Stimulated activated CD8-positive, alpha-beta memory T cell treated with anti-CD3 and anti-CD28 coated beads, Interleukin-12 subunit alpha, Interleukin-12 subunit beta, amount 100 ng/mL, for 1 hour (primary cell): ENCODE measurements at places on chromosomes 2 and 18.
A peak's percentile ranks its signal among the peaks of the same experiment; 100 is the strongest.

- no peak for DNase-seq
Measured at GRCh38 chr2:11275910-11276309, 68.5 kb downstream of the ROCK2 start.

- DNase-seq = no peak
Measured at GRCh38 chr18:26717123-26717719, 148.3 kb downstream of the AQP4 start.

GRCh38 chr2:176503776-176504175 is 234.5 kb downstream of the MTX2 start:
- no peak for DNase-seq

DNA sequence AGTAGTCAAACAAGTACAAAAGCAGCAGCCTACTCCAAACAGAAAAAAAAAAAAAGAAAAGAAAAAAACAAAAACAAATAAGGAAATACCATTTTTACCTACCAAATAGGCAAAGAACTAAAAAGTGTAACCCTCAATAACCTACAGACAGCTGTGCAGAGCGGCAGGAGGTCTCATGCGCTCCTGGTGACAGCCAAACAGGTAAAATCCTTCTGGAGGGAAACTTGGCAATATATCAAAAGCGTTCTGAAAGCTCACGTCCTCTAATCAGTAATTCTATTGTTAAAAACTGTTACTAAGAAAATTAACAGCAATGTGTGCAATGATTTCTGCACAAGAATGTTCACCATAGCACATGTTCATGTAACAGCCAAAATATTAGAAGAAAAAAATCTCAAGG is 105.6 kb downstream of the AFF3 start:
- DNase-seq = no peak

DNA sequence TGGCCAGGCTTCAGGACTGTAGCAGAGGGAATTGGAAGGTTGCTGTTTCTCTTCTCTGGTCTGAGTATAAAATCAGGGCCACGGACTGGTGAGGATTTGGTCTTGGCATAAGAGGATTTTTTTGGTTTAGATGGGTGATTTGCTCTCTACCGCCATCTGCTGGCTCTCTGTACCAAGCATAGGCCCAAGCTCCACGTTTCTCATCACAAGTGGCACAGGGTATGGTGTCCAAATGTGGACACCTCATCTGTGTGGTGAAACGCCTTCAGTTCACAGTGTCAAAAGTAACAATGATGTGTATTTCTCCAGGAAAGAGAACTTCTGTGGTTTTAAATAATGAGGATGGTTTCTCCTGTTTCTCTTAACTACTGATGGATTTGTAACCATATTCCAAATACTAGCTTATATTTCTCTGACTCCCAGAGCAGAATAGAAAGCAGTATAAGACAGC is 115.1 kb downstream of the EML6 start:
- peak; percentile 41 for DNase-seq

DNA sequence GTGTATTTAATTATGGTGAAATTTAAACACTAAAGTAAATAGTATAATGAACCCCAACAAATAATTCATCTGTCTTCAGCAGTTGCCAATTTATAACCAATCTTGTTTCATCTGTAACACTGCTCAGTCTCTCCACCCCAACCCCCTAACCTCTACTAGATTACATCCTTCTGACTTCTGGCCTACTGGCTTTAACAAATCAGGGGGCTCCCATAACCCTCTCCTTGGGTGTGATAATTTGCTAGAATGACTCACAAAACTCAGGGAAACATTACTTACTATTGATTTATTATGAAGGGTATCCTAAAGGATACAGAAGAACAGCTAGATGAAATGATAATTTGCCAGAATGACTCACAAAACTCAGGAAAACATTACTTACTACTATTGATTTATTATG is 50.7 kb downstream of the PIK3C3 start:
- DNase-seq = no peak

GRCh38 chr2:18413676-18414396 is 146.6 kb downstream of the RDH14 start:
- no peak for DNase-seq

GRCh38 chr2:12043131-12043530 is 296.7 kb downstream of the LPIN1 start:
- DNase-seq = no peak

GRCh38 chr2:9167718-9168657 is 38.6 kb upstream of the ASAP2 start:
- no peak for DNase-seq

DNA sequence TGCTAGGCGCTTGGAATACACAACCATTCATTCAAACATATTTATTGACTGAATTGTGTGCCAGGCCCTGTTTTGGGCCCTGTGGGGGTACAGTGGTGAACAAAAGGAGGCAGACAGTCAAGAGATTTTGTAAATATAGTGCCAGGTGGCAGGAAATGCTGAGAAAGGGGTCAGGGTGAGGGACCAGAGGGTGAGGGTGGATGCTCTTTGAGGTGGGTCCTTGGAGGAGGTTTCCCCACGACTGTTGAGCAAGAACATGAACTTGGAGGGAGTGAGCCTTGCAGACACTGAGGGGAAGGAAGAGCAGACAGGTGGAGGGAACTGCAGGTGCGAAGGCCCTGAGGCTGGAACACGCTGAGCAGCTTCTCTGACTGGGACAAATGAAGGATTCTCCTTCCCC is 40.7 kb downstream of the ODC1 start:
- DNase-seq = no peak

DNA sequence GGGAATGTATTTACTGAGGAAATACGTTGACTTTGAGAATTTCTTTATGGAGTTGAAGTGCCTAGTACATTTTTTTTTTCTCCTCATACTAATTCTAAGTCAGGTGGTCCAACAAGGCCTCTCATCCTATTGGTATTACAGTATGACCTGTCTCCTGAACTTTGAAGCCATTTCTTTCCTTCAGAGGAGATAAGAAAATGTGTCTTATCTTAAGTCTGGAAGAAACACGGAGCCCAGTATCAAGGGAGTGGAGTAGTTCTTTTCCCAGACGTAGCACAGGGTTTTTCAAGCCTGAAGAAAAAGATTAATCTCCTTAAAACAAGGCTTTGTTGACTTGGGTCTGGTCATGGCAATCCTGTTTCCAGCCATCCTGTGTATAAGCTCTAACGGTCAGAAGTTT is 11.6 kb upstream of the CPS1 start:
- DNase-seq = no peak

DNA sequence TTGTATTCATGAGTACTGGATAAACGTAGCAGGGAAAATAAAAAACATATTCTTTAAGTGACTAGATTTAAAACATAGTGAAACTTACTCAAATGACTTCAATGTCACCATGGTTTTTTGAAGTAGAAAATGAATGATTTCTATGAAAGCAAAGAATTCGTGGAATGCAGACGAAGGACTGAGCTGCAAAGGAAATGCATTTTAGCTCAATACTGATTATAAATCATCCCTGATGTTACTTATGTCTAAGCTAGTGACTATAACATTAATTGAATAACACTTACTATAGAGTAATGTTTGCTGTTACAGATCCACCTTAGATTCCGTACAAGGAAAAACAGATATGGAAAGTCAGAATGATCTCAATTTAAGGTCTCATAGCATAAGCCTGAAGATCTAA is 1257.7 kb upstream of the CDH2 start:
- no peak for DNase-seq
